ENCODE measurements at places on chromosomes 5 and 9.

DNA sequence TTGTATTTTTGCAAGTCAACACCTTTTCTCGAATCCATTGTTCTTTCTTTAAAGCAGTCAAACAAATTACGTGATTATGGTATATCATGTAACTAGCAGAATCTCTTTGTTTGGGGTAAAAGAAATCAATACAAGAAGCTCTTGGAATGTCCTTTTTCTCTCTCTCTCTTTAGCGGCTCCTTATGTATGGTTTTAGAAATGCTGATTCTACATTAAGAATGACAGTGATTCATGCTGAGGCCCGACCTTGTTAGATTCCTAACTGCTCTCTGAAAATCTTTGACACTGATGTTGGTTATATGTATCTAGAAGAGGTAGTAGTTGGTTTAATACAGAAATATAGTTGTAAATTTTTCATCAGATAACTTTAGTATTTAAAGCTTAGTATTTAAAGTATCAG lies 76.4 kb downstream of the SNX24 start:
- no peak for DNase-seq

DNA sequence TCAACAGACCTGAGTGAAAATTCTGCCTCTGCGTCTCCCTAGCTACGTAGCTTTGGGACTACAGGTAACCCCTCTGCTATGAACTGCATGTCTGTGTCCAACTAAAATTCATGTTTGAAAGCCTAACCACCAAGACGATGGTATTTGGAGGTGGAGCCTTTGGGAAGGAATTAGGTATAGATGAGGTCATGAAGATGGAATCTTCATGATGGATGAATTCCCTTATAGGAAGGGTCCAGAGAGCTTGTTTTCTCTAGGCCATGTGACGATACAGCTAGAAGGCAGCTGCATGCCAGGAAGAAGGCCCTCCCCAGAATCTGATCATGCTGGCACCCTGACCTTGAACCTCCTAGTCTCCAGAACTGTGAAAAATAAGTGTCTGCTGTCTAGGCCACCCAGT lies 296.4 kb downstream of the SLIT3 start:
- no peak for DNase-seq

DNA sequence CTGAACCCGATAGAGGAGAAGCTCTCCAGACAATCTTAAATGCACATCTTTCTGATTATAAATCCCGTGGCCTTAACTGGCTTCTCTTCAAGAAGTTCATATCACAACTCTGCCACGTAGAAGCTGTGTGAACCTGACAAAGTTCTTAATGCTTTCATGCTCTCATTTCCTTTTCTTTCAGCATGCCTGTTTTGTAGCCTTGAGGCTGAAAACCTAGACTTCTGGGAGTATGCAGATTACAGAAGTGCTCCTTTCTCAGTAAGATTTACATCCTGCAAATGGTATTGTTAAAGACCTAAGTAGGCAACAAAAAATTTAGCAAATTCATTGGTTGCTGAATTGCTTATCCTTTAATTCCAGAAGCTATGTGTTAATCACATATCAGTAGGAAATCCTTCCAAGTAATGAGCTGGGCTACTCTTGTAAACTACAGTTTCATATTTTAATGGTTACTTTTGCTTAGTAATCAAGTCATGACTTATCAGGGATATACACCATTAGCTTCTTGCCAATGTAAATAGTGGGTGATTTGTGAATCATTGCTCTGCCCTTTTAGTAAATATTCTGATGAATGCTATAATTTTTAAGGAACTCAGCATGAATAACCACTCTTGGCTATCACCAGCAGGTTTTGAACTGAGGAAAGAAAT lies 334.7 kb downstream of the FBXL7 start:
- peak; percentile 92 for DNase-seq

GRCh38 chr9:99681113-99681512 lies 140.6 kb upstream of the NR4A3 start:
- no peak for DNase-seq

DNA sequence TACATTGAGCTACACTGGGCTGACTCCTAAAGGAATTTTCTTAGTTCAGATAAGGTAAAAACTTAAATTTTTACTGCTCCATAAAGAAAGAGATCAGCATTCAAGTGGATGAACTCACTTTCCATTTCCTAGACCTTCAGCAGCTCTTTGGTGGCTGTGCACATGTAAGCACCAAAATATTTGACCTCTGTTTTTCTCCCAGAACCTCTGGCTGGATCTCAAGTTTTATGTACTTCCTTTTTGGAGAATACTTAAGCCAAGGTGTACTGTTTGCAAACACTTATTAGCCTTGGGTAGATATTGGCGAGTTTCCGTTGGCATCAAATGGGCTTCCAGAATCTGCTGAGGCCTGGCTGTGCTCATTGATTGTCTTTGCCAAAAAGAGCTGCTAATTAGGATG lies 10.3 kb downstream of the TNC start:
- peak; percentile 73 for DNase-seq

GRCh38 chr5:42876375-42876844 lies 64.7 kb upstream of the SELENOP start:
- no peak for DNase-seq

GRCh38 chr5:89105836-89106235 lies 222.9 kb upstream of the MEF2C start:
- no peak for DNase-seq

DNA sequence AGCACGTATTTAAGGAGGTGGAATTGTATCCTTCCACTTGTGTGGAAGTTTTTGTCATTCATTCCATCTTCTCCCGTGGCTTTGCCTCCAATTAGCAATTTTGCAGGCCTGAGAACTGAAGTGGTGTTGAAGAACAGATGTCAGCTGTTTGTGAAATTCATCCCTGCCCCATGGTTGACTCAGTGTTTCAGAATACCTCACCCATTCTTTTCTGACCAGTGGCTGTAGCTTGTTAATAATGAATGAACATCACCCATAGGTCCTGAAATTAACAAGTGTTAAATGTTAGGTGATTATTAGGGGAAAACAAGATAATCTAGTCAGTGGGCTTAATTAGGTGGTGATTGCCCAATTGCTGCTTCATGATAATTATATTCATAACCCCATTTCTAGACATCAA lies 11.7 kb downstream of the ZNF462 start:
- DNase-seq = no peak

GRCh38 chr5:98933445-98934072 lies 4.8 kb upstream of the CHD1 start:
- no peak for DNase-seq

GRCh38 chr9:84492366-84493159 lies 152.0 kb upstream of the SLC28A3 start:
- DNase-seq = no peak

DNA sequence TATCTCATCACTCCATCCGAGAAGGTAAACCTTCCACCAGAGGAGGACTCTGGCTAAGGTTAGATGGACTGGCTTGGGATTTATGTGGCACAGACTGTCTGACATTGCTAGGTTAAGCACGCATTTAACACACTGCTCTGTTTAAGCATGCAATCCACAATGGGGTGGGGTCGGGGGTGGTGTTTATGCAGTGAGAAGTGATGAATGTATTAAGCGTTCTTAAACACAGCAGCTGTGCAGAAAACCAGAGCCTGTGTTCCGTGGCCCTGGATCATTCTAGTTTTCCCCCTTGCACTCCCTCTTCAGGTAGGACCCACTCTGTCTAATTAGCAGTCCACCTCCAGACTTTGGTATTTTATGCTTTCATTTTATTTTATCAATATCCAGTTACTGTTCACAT lies 46.4 kb downstream of the STXBP1 start:
- no peak for DNase-seq

DNA sequence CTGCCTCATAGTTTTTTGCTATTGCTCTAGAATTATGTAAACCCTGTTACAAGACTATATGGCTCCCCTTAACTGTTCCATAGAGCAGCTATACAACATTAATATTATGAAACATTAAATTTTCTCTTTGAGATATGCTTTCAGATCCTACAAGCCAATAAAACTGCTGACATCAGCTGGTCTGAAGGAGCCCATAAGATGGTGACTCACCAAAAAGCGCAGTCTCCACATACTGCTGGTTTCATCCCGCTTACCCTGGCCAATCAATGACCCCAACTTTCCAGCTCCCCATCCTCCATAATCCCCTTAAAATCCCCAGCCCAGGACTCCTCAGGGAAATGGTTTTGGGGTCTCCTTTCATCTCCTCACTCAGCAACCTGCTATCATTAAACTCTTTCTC lies 172.7 kb downstream of the NSG2 start:
- DNase-seq = no peak

DNA sequence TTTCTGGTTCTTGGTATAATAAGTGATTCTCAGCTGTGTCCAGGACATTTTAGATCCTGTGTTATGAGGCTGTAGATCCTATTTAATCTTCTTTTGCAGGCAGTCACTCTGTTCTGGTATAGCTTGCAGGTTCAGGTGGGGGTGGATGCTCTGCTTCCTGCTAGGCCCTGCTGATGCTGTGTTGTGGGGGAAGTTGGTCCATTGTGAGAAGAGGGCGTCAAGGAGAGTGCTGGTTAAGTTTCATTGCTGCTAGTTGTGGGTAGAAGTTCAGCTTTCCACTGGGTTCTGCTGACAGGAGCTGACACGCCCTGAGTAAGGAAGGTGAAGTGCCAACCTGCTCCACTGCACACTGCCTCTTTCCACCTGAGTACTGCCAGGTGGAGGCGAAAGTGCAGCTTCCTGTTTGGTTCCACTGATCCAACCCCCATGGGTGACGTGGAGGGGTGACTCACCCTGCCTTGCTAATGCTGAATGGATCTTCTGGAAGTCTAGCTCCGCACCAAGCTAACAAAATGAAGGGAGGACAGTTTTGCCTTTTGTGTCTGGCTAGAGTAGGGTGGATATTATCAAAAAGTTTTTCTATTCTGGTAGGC lies 16.3 kb downstream of the NMRK1 start:
- peak; percentile 82 for DNase-seq

DNA sequence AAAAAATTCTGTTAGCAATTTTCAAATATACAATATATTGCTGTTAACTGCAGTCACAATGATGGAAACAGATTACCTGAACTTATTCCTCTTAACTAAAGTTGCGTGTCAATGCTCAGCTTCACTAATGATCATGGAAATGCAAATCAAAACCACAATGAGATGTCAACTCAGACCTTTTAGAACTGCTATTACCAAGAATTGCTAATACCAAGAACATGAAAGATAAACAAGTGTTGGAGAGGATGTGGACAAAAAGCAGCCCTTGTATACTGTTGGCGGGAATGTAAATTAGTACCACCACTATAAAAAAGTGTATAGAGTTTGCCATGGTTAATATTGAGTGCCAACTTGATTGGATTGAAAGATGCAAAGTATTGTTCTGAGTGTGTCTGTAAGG lies 1409.7 kb upstream of the CDH18 start:
- no peak for DNase-seq

DNA sequence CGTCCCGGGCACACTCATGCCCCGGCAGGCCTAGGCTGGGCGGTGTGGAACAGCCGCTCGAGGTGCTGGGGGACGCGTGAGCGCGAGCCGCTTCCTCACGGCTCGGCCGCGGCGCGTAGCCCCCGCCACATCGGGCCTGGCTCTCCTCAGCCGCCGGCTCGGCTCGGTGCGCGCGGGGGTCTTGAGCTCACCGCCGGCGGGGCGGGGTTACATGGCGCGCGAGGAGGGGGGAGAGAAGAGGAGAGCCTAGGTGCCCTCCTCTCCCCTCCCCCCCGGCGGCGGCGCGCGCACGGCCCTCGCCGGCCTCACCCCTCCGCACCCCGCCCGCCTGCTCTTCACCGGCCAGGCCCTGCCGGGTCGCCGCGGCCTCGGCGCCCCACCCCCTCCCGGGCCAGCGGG lies 7.7 kb downstream of the RANBP6 start:
- DNase-seq = peak; percentile 49

DNA sequence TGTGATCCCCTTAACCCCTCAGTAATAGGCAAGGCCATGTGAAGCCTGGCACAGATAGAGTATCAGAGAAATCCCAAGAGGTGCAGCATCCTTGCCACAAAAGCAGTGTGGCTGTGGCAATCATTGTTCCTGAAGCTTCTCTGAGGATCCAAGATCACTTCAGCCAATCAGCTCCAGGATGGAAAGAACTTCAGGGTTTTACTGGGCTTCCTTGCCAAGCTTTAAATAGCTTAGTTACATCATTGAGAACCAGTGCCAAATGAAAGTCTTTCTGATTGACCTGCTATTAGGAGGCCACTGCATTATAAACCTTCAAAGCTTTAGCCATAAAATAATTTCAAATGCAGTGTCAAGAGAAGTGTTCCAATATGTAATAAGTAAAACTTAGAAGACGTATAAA lies 430.6 kb downstream of the PIK3R1 start:
- DNase-seq = no peak

GRCh38 chr5:1315709-1316587 lies 21.1 kb upstream of the TERT start:
- DNase-seq = peak; percentile 97

DNA sequence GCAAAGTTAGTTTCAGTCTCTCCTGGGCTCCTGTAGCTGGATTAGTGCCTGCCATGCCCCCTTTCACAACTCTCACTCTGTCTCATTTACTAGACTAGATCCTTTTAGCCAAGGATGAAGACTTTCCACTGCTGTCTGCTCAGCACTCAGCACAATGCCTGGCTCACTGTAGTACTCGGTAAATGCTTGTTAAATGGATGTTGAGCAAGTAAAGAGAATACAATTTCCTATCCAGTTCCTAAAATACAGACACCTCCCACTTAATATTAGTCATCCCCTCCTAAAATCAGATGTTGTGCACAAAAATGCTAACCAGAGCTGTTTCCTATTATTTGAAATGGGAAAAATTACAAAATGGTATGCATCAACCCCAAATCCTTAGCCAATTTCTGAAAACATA lies 195.8 kb downstream of the SREK1 start:
- no peak for DNase-seq

GRCh38 chr5:5246736-5247135 lies 106.6 kb downstream of the ADAMTS16 start:
- DNase-seq = no peak

- DNase-seq = no peak
Measured at GRCh38 chr5:79518718-79519117, 4.8 kb upstream of the HOMER1 start.
